Placental pericyte (primary cell): ENCODE measurements at places on chromosomes 7 and 10. TPM values are rescaled to one million over a fixed set of nuclear protein-coding genes. Genes with fewer than 3 reads are reported as not detected.

CALY gene
- total RNA-seq: not detected in 2 replicates

HILPDA gene
- total RNA-seq: 9.8 and 14.5 TPM in 2 replicates

OR2A5 gene
- not detected in 2 replicates for total RNA-seq

GCK gene
- total RNA-seq: 0.22 TPM in 1 of 2 replicates, not detected in the other

GPR141 gene
- total RNA-seq: 0.29 TPM in 1 of 2 replicates, not detected in the other

GTPBP10 gene
- total RNA-seq: 15.9 and 17.7 TPM in 2 replicates

DGKI gene
- 2.6 and 10.0 TPM in 2 replicates for total RNA-seq

COL1A2 gene
- total RNA-seq: 2,752 and 5,307 TPM in 2 replicates

NEUROG3 gene
- total RNA-seq: not detected in 2 replicates

GJC3 gene
- total RNA-seq: not detected in 2 replicates

FRMPD2 gene
- not detected in 2 replicates for total RNA-seq

GIMAP1 gene
- not detected in 2 replicates for total RNA-seq

ZNF239 gene
- 4.4 and 6.0 TPM in 2 replicates for total RNA-seq
